ENCODE measurements at places on chromosomes 3 and 15.

GRCh38 chr3:45269952-45270351 is 43.9 kb upstream of the TMEM158 start:
- DNase-seq, result no peak

GRCh38 chr3:100029689-100030088 is 84.6 kb downstream of the FILIP1L start:
- DNase-seq, result no peak

GRCh38 chr3:141307351-141308059 is 60.8 kb upstream of the ZBTB38 start:
- DNase-seq, result no peak

GRCh38 chr3:173371848-173372487 is 25.6 kb upstream of the NLGN1 start:
- no peak for DNase-seq

DNA sequence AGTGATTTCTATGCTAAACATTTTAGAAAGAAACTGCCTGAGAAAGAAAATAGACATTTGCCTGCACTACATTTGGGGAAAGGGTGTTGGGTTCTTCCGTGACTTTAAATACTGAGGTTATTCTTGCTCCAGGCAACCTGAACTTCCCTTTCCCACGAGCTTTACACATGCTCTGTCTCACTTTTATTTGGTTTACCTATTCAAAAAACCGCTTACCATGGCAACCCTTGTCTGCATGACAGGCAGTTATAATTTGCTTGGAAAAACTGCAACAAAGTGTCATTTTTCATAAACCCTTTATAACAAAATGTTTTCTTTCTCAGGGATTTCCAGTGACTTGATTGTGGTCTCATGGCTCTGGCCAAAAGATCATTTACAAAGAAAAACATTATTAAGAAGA is 416.3 kb upstream of the MEIS2 start:
- DNase-seq, result no peak

- DNase-seq, result no peak
Measured at GRCh38 chr3:170982733-170983132, 43.8 kb downstream of the SLC2A2 start.

DNA sequence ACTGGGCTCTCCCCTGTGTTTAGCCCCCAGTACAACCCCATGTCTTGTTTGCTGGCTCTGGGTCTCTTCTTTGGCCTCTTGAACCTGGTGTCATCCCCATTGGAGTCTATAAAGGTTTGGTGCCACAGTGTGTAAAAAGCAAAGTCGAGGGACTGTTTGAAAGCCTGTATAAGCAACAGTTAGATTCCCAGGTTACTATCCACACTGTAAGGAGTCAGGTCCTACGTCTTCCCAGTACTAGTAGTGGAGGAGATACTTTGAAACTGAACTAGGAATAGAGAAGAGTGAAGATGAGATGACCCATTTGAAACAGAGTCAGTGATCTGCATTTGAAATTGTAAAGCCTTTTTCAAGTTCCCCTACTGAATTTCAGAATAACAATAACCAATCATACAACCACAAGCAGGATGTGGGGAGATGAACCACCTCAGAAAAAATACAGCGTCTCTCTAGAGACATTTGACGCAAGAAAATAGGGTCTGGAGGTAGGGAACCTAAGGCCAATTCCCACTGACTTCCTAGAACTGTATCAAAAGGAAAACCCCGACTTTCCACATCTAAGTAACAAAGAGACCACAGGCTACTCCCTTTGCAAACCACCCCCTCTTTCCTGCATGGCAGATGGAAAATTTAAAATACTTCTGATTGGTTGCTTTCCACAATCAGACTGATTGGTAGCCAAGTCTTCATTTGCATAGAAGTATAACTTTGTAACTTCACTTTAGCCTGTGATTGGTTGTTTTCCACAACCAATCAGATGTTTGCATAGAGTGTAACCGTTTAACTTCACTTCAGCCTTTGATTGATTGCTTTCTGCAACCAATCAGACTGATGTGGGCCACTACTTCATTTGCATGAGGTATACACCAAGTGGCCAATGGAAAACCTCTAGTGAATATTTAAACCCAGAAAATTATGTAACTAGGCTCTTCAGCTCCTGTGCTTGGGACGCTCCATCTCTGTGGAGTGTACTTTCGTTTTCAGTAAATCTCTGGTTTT is 49.9 kb upstream of the NEDD4 start:
- peak; percentile 78 for DNase-seq

- no peak for DNase-seq
Measured at GRCh38 chr15:94451466-94451865, 220.1 kb downstream of the MCTP2 start.

DNA sequence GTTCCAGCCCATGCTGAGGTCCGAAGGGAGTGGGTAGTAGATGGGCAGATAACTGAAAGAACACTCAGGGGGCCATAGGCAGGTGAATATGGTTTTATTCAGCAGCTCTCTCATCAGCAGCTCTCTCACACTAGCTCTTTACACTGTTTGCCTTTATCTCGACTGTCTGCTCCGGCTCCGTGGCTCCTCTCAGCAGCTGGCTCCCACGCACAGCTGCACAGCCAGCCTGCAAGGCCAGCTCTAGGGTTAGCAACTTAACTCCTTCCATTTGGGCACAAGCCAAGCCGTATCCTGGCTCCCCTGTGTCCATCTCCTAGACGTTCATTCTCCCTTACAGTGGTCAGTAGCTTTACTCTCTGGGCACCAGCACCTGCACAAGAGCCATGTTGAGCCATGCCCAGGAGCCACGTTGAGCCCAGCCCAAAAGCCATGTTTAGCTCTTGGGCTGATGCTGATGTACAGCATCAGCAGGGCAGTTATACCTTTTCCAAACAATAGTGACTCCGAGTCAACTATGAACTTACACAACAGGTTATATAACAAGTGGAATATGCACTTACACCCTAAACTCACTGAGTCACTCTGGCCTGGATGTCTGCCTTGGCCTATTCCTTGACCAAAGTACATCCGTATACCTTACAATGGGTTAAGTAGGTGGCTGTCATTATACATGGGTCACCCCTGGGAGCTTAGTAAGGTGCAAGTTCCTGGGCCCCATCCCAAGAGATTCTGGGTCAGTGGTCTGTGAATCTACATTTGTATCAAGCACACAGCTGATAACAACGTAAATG is 34.6 kb upstream of the TOPAZ1 start:
- no peak for DNase-seq

DNA sequence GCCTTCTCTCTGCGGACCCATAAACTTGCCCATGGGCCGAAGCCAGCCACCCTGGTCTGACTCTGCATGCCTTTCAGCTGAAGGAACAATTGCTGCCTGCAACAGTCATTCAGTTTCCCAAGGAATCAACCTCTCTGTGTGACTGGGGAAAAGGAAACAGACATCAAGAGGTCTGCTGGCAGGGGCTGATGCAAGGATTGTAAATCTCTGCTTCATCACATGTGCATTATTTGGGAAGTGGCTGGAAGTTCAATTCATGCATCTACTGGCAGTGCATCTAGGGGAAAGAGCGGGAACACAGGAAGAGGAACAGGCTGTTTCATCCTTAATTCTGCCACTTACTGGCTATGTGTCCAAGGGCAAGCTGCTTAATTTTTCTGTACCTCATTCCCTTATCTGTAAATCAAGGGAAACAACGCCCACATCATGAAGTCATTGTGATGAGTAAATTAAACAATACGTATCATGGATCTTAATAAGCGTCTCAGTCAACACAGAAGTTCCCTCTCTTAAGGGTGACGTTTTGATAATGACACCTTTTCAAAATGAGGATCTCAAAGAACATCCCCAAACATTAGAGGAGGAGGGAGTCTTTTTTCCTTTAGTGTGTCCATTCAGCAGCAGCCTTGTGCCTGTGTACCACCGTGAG is 17.4 kb upstream of the ADPGK start:
- DNase-seq, result no peak

DNA sequence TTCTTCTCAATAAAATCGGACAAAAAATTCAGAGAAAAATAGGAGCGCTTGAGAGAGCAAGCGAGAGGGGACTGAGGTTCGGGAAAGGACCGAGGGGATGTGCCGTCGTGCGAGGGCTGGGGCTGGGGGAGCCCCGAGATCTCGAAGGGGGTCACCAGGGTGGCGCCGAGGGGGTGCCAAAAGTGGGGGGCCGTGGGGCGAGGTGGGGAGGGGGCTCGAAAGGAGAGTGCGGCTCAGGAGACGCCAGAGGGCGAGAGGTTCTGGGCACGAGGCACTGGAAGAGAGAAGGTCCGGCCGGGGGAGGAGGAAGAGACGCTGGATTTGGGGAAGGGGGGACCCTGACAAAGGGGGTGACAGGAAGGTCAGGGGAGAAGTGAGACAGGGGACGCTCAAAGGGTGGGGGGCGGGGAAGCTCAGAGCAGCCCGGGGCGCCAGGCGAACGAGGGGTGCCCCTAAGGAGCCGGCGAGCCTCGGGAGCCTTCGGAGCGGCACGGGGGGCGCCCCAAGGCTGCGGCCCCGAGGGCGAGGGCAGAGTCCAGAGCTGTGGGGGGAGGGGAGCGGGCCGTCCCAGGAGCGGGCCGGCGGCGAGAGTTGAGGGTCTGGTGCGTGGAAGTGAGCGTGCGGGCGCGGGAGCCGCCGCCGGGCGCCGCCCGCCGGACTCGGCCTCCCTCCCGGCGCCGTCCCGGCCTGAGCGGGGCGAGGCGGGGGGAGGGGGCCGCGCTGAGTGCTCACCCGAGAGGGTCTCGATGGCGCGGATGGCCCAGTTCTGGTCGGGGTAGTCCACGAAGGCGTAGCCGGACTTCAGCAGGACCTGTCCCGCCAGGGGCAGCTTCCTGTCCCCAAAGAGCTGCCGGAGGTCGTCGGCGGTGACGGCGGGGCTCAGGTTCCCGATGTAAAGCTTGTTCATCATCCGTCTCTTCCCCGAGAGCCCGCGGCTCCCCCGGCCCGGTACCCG is 514 bp downstream of the IGF2BP2 start:
- no peak for DNase-seq

GRCh38 chr3:54324103-54324502 is 201.8 kb downstream of the CACNA2D3 start:
- no peak for DNase-seq

- DNase-seq, result no peak
Measured at GRCh38 chr3:64011685-64012084, 11.6 kb downstream of the PSMD6 start.

DNA sequence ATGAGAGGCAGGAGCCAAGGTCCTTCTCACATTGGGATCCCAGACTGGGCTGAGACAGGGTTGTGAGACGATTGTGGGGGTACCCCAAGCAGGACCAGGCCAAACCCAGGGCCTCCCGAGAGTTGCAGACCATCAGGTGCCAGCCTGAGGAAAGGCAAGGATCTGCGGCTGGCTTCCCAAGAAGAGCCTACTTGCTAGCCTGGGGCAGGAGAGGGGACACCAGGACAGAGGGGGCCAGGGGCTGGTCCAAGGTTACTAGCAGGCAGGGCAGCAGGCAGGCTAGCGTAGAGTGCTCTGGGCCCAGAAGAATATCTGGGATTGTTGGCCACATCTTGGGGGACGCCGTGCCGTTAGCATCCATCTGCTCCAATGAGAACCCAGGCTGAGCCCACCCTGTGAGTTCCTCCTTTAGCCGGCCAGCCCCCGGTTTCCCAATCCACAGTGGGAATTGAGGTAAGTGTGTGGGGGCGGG is 546 bp downstream of the CISH start:
- DNase-seq, result no peak

- DNase-seq, result no peak
Measured at GRCh38 chr15:64903326-64903950, 8.3 kb upstream of the ANKDD1A start.

- no peak for DNase-seq
Measured at GRCh38 chr3:9147896-9148266, 101.6 kb downstream of the SRGAP3 start.

- DNase-seq, result no peak
Measured at GRCh38 chr3:51747840-51748239, 31.2 kb downstream of the IQCF6 start.

DNA sequence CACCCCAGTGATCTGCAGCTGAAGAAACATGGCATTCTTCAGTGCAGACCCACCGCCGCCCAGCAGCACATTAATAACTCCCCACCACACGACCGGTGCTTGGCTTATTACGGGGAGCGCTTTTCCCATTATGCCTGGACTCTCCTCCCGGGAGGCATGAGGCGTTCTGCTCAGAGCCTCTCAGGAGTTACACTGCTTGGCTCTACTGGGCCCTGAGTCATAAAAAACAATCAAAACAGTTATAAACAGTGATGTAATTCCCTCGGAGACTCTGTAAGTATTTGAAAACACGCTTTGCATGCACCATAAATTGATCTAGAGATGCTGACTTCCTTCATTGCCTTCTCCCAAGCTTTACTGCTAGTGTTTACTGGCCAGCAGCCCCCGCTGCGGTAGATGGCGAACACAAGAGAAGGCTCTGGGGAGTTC is 77.1 kb upstream of the SNRPA1 start:
- no peak for DNase-seq

DNA sequence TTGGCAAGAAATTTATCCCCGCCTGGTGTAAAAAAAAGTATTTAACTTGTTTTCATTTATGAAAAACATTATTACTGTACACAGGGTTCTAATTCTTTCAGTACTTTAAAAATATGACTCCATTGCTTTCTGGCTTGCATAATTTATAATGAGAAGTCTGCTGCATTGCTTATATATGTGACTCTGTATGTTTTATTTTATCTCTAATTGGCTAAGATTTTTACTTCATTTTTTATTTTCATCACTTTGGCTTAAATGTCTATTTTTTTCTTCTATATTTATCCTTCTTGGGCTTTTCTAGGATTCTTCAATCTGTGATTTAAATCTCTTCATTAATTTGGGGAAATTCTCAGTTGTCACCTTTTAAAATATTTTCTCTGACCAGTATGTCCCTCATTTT is 636.6 kb upstream of the NR2F2 start:
- no peak for DNase-seq

DNA sequence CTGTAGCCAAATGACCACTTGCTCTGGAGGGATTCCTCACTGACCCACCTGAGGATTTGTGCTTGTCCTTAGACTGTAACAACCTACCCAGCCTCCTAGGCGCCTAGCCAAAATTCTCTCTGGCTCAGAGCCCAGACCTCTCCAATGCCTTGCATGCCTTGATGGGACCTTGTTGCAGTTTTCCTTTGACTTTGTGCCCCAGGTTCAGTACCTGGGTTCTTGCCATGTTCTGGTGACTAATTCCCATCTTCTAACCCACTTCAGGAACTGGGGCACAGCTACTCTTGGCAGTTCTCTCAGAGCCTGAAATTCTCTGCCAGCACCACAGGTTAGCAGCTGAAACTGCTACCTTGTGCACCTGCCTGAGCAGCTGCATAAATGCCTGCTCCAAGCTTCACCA is 27.0 kb upstream of the UBE3A start:
- no peak for DNase-seq

GRCh38 chr15:73888224-73889041 is 15.1 kb downstream of the TBC1D21 start:
- DNase-seq, result no peak

DNA sequence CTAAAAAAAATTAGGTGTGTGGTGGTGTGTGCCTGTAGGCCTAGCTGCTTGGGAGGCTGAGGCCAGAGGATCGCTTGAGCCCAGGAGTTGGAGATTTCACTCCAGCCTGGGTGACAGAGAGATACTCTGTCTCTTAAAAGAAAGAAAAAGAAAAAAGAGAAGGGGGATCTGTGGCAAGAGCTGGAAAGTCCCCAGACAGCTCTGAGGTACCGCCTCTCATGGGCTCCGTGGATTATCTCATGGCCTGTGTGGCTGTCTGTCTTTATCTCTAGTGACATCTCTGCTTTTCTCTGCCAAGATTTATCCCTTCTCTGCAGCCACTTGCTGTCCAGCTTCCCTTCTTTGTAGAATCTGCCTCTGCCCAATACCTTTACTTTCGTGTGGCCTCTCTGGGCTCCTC is 5.7 kb downstream of the EXOSC7 start:
- DNase-seq, result no peak

- DNase-seq, result no peak
Measured at GRCh38 chr15:80317389-80318182, 65.6 kb upstream of the CTXND1 start.

- DNase-seq, result no peak
Measured at GRCh38 chr3:141385406-141386125, 17.3 kb downstream of the ZBTB38 start.
